T-helper 2 cell treated with Interferon-gamma antibody and Interleukin-4, amounts not matched to agents 5 μg/mL and 100 μg/mL, for 36 hours (primary cell): ENCODE measurements at places on chromosomes 2 and 18.

GRCh38 chr2:240985881-240986786 is 12.3 kb upstream of the SNED1 start:
- no peak for DNase-seq

- peak; percentile 87 for DNase-seq
Observed at GRCh38 chr2:8408560-8409460, 273.0 kb upstream of the ID2 start.

GRCh38 chr2:69087211-69087911 is 74.4 kb downstream of the ANTXR1 start:
- no peak for DNase-seq

DNA sequence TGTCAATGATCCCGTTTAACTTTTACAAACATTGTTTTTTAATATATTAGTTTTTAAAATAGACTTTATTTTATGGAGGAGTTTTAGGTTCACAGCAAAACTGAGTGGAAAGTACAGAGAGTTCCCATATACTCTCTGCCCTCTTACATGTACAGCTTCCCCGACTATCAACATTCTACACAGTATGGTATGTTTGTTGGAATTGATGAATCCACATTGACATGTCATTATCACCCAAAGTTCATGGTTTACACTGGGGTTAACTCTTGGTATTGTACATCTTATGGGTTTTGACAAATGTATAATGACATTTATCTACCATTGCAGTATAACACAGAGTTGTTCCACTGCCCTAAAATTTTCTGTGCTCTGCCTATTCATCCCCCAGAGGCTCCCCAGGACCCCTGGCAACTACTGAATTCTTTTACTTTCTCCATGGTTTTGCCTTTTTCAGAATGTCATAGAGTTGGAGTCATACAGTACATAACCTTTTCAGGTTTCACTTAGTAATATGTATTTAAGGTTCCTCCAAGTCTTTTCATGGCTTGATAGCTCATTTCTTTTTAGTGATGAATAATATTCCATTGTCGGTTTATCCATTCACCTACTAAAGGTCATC is 5.5 kb downstream of the APLF start:
- DNase-seq: no peak

DNA sequence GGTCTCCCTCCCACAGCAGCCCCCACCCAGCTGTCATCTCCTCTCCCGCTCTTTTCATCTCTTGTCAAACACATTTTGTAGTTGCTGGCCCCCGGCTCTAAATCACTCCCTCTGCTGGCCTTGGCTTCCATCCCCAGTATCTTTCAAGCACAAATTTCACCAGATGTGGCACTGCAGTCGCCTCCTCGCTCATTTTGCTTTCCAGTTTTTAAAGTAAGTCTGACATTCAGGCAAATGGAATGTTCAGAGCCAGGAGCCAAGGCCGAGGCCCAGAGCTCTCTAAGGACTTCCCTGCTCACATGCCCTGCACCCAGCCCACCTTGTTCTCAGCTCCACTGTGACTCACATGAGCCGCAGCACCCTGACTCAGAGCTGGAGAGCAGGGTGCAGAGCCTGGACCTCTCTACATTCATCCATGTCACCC is 158.4 kb downstream of the GALNT14 start:
- DNase-seq: no peak

DNA sequence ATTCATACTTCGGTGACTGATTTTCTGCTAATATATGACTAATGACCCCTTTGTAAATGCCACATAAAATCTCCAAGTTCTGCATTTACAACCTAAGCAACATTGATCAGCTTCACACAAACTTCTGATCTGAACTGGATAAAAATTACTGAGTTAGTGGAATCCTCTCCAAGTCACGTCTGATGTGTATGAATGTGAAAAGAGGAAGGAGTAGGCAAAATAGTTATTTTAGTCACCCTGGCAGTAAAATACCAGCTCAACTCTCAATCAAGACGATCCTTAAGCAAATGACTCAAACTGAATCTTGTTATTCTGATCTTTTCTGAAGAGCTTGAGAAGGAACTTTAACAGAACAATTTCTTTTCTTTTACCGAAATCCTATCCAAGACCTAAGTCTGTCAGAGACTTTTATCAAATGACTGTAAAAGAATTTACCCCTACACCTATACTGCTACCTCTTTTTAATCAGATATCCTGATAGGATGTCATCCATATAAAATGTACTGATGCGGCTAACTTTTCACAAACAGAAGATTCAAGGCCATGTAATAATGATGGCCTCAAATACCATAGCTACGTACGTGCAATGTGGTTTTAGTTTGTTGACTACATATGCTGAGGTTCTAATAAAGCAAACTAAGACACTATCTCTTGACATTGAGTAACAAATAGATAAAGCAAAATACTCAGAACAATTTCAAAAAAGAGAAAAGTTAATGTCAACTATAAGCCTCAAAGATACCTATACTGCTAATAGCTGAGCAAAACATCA is 23.7 kb downstream of the CUL3 start:
- DNase-seq: no peak

GRCh38 chr2:129930451-129930850 is 49.0 kb upstream of the RAB6C start:
- no peak for DNase-seq

- no peak for DNase-seq
Observed at GRCh38 chr18:44774191-44774590, 93.5 kb downstream of the SETBP1 start.

DNA sequence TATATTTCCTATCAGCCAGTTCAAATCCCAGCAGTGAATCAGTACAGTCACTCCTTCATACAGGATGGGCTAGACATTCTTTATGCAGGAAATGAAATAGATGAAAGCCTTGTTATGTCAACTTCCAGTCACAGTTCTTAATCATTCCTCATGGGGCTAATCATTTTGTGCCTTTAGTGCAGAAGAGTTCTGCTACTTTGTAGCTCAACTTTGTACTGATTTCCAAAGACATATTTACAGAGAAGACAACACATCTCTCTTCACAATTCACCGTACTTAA is 593.9 kb upstream of the NETO1 start:
- DNase-seq: no peak

DNA sequence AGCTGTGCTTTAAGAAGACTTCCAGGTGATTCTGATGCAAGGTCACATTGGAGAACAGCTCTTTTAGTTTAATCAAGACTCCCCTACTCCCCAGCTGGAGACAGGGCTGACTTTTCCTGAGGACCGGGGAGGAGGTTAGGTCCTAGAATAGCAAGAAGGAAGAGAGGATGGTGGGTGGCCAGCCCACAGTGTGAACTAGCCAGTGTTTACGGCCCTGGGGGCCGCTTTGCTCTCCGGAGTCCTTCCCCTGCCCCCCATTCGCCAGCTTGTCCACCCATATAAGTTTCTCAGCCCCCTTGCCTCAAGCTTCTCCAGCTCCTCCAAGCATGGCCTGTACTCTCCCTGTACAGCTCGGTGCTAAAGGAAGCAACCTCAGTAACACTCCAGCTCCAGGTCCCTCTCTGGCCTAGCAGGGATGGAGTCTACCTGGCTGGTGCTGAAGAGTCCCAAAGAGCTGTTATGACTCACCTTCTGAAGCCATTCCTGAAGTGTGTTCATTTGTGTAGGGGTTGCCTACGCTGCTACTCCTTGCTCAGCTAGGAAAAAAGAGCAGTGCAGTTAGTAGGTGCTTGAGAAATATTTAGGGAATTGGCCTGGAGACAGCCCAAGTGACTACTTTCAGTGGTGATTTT is 7.9 kb downstream of the INPP4A start:
- DNase-seq: no peak

DNA sequence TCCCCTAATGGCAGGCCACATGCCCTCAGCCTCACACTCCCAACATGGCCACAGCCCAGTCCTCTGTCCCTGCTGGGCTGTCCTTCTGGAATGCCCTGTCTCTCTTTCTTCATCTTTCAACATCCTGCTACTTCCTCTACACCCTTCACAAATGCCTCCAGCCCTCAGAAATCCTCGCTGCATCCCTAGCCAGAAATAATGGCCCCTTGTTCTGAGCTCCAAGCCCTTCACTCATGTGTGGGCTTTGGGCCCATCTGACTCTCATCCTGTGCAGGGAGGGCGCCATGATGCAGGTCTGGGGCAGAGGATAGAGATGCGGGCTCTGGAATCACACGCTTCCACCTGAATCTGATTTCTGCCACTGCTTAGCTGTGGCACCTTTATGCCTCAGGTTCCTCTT is 181.9 kb downstream of the TNS1 start:
- DNase-seq: no peak

DNA sequence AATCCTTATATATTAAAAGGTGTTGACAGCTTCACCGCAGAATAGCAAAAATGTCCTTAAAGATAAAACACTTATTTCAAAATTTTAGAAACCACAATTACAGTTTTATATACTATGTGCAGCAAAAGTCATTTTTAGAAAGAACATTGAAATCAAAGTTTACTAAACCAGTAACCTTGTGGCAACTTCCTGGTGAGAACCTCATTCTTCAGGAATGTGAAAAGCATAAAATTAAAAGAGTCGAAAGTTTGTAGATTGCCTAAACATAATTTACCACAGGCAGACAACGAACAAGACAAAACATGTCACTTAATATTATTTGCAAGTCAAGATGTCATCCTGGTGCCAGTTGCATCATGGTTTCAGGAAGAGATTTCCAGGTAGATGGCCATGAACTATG is 108.3 kb upstream of the NRP2 start:
- DNase-seq: no peak

DNA sequence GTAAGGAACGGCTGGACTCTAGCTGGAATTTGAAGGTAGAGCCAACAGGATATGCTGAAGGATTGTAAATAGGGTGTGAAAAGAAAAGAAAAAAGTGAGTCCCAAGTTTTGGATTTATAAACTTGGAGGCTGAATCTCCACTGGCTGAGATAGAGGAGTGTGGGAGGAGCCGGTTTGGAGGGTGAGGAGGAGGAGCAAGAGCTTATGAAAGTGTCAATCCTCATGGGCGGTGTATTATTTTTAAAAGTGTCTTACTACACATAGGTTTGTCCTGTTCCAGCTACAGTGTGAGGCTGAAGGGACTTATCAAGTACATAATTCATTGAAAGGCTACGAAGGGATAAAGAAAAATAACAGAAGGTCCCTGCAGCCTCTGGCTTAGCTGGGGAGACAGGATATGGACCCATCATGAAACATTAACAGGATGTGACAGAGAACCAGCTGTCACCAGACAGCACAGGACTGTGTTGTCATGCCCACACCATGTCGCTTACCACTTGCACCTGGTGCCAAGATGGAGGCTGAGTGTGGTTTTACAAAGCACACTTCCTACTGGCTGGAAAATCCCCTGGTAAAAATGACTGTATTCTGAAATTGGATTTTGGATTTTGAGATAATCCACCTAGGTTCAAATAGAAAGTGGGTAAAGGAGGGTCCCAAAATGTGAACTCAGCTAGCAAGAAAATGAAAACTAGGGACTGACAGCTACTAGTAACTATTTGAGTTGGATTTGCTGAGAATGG is 2.5 kb upstream of the MREG start:
- peak; percentile 61 for DNase-seq

DNA sequence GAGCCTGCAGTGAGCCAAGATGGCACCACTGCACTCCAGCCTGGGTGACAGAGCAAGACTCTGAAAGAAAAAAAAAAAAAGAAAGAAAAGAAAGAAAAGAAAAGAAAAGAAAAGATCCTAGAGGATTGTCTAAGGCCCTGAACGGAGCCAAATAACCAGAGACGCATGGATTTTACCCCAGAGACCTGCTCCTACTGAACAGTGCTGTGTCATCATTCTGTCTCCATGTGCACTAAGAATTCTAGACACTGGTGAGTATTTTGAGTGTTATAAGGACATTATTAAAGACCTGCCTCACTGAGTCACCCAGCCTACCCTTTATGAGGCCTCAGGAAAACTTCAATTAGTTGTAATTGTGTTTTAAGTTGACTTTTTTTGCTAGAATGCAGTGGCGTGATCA is 61.9 kb upstream of the RIOK3 start:
- no peak for DNase-seq

DNA sequence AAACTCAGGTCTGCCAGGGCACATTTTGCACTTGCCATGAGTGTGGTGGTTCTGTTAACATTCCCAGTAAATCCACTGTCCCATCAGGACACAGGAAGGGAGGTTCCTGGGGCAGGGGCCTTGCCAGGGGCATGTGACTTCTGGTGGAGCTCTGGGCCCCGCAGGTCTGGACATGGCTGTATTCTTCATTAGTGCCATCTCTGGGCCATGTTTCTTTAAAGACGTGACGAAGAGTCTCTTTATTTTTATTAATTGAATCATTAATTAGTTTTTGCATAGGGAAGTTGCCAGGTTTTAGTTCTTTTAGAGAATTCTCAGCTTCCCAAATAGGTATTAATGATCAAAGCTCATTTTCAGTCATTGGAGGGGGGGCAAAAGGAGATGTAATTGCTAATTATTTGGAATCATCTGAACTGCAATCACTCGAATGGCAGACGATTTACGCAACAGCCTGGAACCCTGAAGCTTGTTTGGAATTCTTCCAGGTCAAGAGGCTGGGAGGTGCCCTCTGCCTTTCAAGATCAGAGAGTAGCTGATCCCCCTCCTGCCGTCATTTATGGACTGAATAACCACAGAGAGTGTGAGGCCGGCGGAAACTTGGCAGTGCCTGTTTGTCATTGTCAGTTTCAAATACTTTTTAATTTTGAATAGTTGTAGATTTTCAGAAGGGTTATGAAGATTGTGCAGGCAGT is 106.2 kb downstream of the RTP5 start:
- DNase-seq: no peak
